ENCODE measurements at places on chromosomes 7 and 10. TPM values are rescaled to one million over a fixed set of nuclear protein-coding genes. Genes with fewer than 3 reads are reported as not detected.

- peak; percentile 46 for DNase-seq
Measured at GRCh38 chr10:123559066-123559822, 106.9 kb upstream of the GPR26 start.

- DNase-seq, result peak; percentile 99
Measured at GRCh38 chr10:3095373-3096139, 28.2 kb downstream of the PFKP start.

DNA sequence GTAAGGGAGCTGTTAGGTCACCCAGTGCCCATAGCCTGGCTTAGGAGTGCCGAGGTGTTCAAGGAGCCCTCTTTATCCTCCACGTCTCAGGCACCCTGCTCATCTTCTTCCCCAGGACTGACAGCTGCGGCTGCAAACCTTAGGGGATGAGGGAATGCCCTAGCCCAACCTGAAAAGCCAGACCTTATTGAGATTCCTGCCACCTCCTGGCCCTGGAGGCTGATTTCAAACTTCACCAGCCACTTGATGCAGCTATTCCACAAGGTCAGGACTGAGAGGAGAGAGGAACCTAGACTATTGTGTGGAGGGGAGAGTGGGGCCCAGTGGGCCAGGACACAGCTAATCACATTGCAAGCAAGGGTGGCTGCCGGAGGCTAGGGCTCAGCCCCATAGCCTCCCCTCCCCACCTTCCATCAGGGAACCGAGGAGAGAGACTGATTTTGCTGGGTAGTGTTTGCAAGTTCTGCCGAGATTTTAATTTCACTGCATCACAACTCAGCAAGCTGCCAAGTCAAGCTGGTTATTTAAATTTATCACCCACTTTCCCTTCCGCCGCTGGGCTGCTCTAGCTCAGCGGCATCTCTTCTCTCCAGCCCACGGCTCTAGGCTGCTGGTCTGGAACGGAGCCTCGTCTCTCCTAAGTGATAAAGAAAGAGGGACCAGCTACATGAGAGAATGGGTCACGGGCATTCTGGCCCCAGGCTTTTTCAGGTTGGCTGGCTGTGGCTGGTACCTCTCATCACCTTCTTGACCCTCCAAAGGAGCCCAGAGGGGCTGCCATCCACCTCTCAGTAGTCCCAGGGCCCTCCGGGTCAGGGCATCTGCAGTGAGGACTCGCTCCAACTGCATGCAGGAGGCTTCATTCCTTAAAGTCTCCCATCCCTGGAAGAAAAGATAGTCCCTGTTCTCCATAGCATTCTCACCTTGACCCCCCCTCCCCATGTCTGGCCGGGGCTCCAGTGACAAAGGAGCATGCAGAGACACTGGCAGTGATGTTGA is 66.7 kb downstream of the PAX2 start:
- no peak for DNase-seq

GRCh38 chr7:109532262-109532992 is 962.8 kb downstream of the DNAJB9 start:
- DNase-seq, result no peak

DNA sequence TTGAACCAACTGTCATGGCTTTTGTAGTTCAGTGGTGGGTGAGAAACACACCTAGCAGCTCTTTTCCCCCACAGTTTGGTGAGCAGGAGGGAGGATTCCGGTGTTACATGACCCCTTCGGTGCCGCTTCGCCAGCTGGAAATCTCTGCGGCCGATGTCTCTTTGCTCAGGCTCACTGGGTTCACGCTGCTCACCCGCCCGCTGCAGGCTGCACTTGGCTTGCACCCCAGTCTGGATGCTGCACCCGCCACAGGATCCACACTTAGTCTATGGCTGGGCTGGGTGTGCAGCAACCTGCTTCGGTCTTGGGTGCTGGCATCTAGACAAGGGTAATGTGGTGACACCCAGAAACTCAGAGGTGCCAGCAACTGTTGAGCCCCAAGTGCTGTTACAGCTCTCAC is 191.8 kb downstream of the PON1 start:
- DNase-seq, result no peak

DNA sequence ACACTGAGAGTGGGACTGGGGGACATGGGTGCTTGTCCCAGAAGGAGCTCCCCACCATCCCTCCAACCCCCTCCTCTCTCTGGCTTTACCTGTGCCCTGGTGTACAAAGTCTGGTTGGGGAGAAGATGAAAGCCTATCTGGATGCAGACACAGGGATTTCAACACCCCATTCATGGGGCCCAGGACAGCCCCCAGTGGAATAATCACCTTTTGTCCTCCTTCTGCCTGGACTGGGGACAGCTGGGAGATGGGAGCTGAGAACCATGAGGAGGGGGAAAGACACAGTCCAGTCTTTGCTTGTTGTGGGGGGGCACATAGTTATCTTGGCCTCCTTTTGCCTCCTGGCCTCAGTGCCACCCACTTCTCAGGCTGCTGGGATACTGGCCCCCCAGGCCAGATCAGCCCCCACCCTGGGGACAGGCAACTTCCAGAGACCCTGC is 1.4 kb downstream of the SSC4D start:
- DNase-seq, result no peak

- DNase-seq, result peak; percentile 96
Measured at GRCh38 chr10:72319416-72320254, 35.1 kb downstream of the DNAJB12 start.

GRCh38 chr10:34386921-34387320 is 428.2 kb downstream of the PARD3 start:
- DNase-seq, result peak; percentile 23

- DNase-seq, result no peak
Measured at GRCh38 chr7:110541962-110542361, 549.0 kb upstream of the LRRN3 start.

DNA sequence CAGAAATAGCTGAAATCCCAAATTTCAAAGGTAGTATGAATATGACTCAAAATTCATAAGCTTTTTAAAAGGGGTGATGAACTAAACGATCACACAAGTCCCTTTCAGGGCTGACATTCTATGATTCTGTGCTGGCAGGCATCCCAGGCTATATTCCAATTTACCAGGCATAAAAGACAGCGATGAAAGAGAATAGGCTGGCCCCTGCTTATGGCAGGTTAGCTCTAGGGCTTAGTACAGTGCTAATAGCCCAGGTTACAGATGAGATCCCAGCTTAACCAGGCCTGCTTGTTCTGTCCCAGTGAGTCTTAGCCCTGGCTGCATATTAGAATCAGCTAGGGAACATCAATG is 56.4 kb downstream of the CDHR3 start:
- DNase-seq, result no peak

DNA sequence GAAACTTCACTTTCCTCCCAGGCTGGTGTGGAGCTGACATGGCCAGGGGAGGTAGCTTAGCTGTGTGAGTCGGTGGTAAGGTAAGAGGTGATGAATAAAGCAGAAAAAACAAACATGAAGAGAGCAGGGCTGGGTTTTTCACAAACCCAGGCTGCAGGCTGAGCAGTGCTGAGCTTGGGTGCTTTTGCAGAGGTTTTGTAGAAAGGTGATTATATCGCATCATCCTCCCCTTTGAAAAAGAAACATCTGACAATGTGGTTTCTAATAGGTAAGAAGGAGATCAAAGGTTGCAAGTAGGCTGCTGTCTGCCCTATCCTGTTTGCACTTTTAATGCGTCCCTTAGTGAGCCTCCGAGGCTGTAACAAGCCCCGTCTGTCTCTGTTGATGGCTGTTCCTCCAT is 69.6 kb upstream of the GRM8 start:
- DNase-seq, result no peak

GRCh38 chr10:111151595-111152307 is 74.9 kb downstream of the ADRA2A start:
- DNase-seq, result no peak

- DNase-seq, result no peak
Measured at GRCh38 chr10:103794996-103795395, 60.4 kb downstream of the SH3PXD2A start.

DNA sequence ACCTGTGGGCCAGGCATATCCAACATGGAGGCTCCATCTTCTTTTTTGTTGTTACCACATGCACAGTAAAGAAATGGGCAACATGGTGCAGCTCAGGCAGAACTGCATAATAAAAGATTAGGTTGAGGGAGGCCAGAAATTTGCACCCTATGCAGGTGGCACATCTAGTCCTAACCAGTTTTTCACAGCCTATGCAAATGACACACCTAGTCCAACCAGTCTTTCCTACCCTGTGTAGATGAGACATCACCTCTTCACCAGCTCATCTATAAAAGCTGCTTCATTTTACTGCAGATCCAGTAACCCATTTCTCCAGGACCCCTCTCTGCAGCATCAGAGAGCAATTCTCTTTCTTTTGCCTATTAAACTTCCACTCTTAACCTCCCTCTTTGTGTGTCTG is 411.0 kb upstream of the PCDH15 start:
- no peak for DNase-seq

DNA sequence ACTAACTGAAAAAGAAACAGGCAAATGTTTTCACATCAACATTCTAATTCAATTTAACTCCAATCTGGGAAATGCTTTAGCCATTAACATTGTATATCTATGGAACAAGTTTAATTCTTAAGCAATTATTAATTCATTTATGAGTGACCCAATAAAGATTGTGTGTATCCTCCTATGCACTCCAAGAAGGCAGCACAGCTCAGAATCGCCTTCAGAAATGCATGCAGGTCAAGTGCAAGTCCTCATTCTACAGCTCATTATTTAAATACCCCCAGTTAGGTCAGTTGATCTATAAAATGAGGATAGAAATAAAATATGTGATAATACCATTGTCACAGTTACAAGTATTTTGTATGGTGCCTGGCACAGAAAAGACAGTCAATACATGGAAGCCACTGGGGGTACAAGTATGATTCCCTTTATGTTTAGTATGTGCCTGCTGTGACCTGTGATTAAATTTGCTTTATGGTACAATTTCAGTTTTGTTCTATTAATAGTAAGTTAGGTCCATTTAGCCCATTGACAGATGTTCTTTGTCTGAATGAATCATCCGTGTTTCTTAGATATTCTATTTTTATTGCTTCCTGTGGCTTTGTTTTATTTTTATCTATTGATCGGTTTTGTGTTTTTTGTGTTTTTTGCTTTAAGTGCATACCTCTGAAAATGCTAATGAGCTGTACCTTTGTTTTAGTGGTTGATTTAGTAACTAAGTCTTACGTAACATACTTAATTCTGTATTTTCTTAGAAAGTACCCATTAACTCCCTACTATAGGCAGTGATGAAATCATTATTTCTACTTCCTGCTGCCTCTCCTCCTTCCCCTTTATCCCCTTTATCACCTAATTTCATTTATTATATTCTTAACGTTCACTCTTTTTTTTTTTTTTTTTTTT is 42.8 kb downstream of the CPXM2 start:
- no peak for DNase-seq

DNA sequence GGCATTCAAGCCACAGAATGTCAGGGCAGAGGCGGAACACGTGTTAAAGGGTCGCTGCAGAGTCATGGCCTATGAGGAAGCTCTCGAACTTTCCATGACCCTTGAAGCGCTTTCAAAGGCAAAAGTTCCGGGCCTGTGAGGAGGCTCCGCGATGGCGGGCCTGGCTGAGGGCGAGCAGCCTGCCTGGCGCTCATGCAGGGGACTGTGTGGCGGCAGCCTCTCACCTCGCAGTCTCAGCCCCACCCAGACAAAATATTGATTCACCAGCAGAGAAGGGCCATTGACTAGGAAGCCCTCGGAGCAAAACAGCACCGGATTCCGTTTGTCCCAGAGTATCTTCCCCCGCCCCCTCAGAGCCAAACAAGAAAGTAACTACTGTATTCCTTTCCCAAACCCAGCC is 12.8 kb upstream of the CNNM1 start:
- no peak for DNase-seq

- no peak for DNase-seq
Measured at GRCh38 chr10:103982639-103983038, 15.7 kb downstream of the SLK start.

DNA sequence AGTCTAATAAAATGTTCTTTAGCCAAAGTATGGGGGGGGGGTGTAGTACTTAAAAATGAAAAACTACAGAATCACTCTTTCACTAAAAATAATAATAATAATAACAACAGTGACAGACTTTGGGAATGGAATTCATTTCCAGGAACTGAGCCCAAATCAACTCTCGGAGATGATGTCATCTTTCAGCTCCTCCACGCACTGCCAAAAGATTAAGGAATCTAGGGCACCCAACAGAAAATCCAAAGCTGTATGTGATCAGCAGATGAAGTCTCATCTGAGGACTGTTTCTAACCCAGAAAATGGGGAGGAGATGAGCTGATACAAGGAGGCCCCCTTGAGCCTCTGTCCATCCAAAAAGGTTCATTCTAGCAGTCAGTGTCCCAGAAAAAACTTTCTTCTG is 54.5 kb downstream of the GRB10 start:
- peak; percentile 27 for DNase-seq

GRCh38 chr10:99761365-99761764 is 21.1 kb upstream of the ABCC2 start:
- peak; percentile 20 for DNase-seq

DNA sequence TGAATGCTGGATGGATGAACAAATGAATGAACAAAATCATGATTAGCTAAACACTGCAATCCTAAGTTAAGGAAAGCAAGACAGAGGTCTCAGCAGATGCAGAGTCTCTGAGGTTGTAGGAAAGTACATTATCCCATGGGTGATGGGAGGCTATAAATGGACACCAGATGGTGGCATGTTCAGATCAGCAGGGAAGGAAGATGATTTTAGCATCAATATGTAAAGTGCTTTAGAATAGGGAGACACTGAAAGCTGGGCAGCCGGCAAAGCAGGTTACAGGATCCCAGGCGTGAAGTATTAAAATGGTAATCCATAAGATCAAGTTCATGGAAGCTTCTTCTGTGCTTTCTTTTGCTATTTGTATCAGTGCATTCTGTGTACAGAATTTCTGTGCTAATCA is 7.9 kb upstream of the RAPGEF5 start:
- DNase-seq, result no peak

GRCh38 chr7:128112018-128112780 is 81.0 kb upstream of the LRRC4 start:
- no peak for DNase-seq

DNA sequence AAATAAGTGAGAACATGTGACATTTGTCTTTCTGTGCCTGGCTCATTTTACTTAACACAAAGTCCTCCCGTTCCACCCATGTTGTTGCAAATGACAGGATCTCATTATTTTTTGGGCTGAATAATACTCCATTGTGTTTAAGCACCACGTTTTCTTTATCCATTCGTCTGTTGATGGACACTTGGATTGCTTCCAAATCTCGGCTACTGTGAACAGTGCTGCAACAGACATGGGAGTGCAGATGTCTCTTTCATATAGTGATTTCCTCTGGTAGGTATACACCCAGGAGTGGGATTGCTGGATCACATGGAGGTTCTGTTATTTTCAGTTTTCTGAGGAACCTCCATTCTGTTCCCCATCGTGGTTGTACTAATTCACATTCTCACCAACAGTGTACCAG is 264.4 kb upstream of the GALNT17 start:
- DNase-seq, result no peak

The CNPY1 gene
- total RNA-seq, result not detected

The CCL26 gene
- 0.64 TPM for total RNA-seq

The SFRP5 gene
- not detected for total RNA-seq

The KCNH2 gene
- total RNA-seq, result 0.64 TPM

The SRI gene
- 81.2 TPM for total RNA-seq

The SLC25A13 gene
- total RNA-seq, result 43.2 TPM

The PPP1R9A gene
- total RNA-seq, result under 0.01 TPM

The EBLN1 gene
- not detected for total RNA-seq

Data from fibroblast of villous mesenchyme (primary cell).